ENCODE measurements at places on chromosomes 5 and 9.

DNA sequence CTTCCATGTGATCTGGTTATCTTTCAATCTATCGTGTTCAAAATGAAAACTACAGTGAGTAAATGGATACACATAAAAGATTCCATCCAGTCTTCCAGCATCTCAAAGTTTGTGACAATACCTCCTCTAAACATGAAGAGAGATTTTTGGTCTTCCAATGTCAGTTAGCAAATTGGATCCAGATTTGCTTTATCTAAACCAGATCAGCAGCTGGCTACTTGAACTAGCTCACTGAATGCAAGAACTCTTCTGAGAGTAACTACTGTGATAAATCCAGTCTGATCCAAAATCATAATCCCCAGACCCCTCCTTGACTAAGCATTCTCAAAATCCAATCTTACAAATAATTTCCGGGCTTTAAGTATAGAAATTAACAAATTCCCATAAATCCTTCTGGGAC lies 2177.9 kb upstream of the C9orf72 start:
- H3K4me3 ChIP-seq, result no peak overlapping the region
- H3K4me1 ChIP-seq, result no peaks in the 10 kb centered on the region
- no peak for DNase-seq

GRCh38 chr5:13943676-13944075 lies 812 bp downstream of the DNAH5 start:
- no peak overlapping the region for H3K4me3 ChIP-seq
- no peak overlapping the region for H3K27ac ChIP-seq
- no peaks in the 10 kb centered on the region for H3K27me3 ChIP-seq
- no peaks in the 10 kb centered on the region for H3K36me3 ChIP-seq

GRCh38 chr5:117454716-117455212 lies 880.1 kb upstream of the SEMA6A start:
- H3K4me3 ChIP-seq, result peak overlapping the region; percentile 12
- H3K27ac ChIP-seq, result no peak overlapping the region
- H3K36me3 ChIP-seq, result no peaks in the 10 kb centered on the region
- no peaks in the 10 kb centered on the region for H3K27me3 ChIP-seq

GRCh38 chr5:141787376-141787775 lies 90.8 kb downstream of the PCDH1 start:
- H3K27ac ChIP-seq, result no peak overlapping the region
- H3K27me3 ChIP-seq, result no peaks in the 10 kb centered on the region
- no peak for DNase-seq
- no peak overlapping the region for H3K4me3 ChIP-seq
- no peaks in the 10 kb centered on the region for H3K4me1 ChIP-seq

GRCh38 chr9:94084314-94084713 lies at the start of gene PTPDC1:
TSS of gene PTPDC1 (plus strand) at chr9:94084464. CDS start at chr9:94084531, 67 bp downstream.
- H3K4me1 ChIP-seq, result no peaks in the 10 kb centered on the region
- no peak within 1 kb of the TSS for H3K27ac ChIP-seq
- H3K36me3 ChIP-seq, result no peaks in the 10 kb centered on the region

GRCh38 chr5:178630951-178631350 lies 4.1 kb upstream of the CLK4 start:
- no peak overlapping the region for H3K4me3 ChIP-seq
- no peaks in the 10 kb centered on the region for H3K27me3 ChIP-seq
- no peak overlapping the region for H3K27ac ChIP-seq
- H3K36me3 ChIP-seq, result no peaks in the 10 kb centered on the region
- no peak for DNase-seq

- no peaks in the 10 kb centered on the region for H3K36me3 ChIP-seq
- no peak overlapping the region for H3K27ac ChIP-seq
- H3K4me1 ChIP-seq, result peaks cover 15% of the 10 kb centered on the region
Measured at GRCh38 chr9:130682421-130683121, 11.0 kb upstream of the EXOSC2 start.

DNA sequence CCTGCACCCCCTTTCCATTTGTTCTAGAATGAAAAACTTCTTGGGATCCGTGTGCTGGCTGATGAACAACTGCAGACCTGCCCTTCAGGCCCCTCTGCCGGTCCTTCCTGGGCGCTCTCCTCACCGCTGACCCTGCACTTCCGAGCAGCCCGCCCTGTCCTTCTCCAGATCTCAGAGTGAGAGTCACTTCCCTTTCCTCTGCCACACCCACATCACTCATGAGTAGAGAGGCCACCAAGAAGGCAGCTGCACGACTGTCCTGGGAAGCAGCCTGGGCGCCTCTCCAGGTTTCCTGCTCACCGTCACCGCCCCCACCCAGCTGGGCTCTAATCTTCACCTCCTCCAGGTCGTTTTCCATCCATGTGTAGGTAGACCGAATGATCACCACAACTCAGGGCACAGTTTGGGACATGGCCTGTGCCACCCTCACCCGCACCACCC lies 35.0 kb upstream of the NSMF start:
- no peak overlapping the region for H3K27ac ChIP-seq
- DNase-seq, result no peak
- H3K4me1 ChIP-seq, result no peaks in the 10 kb centered on the region
- H3K36me3 ChIP-seq, result no peaks in the 10 kb centered on the region

GRCh38 chr9:81145331-81145963 lies 543.9 kb downstream of the TLE1 start:
- H3K4me3 ChIP-seq, result no peak overlapping the region
- no peaks in the 10 kb centered on the region for H3K36me3 ChIP-seq
- no peaks in the 10 kb centered on the region for H3K4me1 ChIP-seq
- no peak overlapping the region for H3K27ac ChIP-seq

GRCh38 chr5:138077064-138077696 lies 6.7 kb upstream of the WNT8A start:
- no peak overlapping the region for H3K4me3 ChIP-seq
- H3K27ac ChIP-seq, result no peak overlapping the region
- no peaks in the 10 kb centered on the region for H3K4me1 ChIP-seq
- no peaks in the 10 kb centered on the region for H3K36me3 ChIP-seq

DNA sequence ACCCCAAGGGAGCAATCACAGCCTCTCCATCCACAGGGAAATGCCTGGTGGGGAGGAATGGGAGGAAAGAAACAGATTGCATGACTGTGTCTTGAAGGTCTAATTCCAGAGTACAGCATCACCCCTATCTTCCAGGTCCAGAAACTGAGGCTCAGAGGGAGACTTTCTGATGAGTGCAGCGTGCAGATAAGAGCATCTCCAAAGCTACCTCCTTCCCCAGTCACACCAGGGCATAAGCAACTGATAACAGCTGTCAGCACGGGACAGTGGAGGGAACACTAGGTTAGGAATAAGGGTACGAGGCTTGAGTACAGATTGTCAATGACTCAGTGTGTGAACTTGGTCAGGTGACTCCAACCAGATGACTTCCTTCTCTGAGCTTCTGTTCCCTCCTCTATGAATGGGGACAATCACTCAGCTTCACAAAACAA lies 126.9 kb downstream of the KCNIP1 start:
- H3K27me3 ChIP-seq, result no peaks in the 10 kb centered on the region
- DNase-seq, result no peak
- peaks cover 16% of the 10 kb centered on the region for H3K4me1 ChIP-seq
- no peaks in the 10 kb centered on the region for H3K36me3 ChIP-seq

DNA sequence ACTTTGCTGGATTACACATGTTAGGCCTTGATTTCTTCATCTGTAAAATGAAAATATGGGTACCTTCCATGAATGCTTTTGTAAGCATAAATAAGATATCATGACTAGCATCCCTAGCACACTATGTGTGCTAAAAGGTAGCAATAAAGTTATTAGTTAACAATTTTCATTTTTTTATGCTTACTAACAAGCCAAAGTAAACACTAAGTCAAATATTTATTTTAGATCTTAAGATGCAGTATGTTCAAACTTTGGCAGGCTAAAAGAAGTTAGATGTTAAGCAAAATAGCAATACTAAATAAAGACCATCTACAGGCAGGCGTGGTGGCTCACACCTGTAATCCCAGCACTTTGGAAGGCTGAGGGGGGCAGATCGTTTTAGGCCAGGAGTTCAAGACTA lies 169.1 kb downstream of the BNC2 start:
- no peaks in the 10 kb centered on the region for H3K4me1 ChIP-seq
- H3K27ac ChIP-seq, result no peak overlapping the region
- H3K36me3 ChIP-seq, result no peaks in the 10 kb centered on the region

- H3K4me3 ChIP-seq, result no peak overlapping the region
- no peak overlapping the region for H3K27ac ChIP-seq
- H3K27me3 ChIP-seq, result no peaks in the 10 kb centered on the region
- no peaks in the 10 kb centered on the region for H3K36me3 ChIP-seq
- DNase-seq, result no peak
Measured at GRCh38 chr9:127147251-127147650, 24.8 kb upstream of the ANGPTL2 start.

GRCh38 chr5:144121577-144121976 lies 48.9 kb downstream of the YIPF5 start:
- H3K4me1 ChIP-seq, result no peaks in the 10 kb centered on the region
- H3K36me3 ChIP-seq, result no peaks in the 10 kb centered on the region
- no peaks in the 10 kb centered on the region for H3K27me3 ChIP-seq
- DNase-seq, result no peak
- H3K4me3 ChIP-seq, result no peak overlapping the region
- no peak overlapping the region for H3K27ac ChIP-seq

- no peak overlapping the region for H3K27ac ChIP-seq
- no peaks in the 10 kb centered on the region for H3K27me3 ChIP-seq
- no peak overlapping the region for H3K4me3 ChIP-seq
- H3K36me3 ChIP-seq, result no peaks in the 10 kb centered on the region
- no peak for DNase-seq
- no peaks in the 10 kb centered on the region for H3K4me1 ChIP-seq
Measured at GRCh38 chr5:33273985-33274384, 166.8 kb upstream of the TARS1 start.

DNA sequence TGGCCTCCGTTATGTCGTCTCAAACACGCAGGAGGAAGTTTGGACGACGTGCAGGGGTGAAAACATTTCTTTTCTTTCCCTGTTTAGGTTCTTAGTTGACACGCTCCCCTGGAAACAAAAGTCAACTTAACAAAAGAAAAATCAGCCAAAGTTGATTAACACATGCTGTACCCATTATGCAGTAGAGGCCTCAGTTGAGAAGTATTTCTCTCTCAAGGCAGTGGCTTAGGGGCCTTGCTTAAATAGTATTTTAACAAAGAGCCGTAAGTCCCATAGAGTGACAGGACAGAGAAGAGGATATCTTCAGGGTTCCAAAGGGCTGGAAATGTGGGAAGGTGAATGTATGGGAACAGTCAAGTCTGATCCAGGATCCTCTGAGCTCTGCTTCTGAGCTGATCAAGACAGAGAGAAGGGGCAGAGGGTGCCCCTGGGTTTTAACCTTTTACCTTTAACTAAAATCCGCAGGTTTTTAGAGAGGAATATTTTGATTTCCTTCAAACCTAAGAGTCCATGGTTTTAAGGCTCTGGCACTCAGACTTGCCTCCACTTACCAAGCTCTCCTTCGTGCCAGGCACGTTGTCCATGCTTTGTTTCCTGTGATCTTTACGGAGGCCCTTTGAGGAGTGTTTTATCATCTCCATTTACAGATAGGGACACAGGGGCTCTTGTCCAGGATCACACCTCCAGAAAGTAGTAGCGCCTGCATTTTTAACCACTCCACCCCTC lies 629 bp upstream of the CD74 start:
- peaks cover 4% of the 10 kb centered on the region for H3K36me3 ChIP-seq
- H3K27me3 ChIP-seq, result no peaks in the 10 kb centered on the region
- H3K4me3 ChIP-seq, result peak overlapping the region; percentile 1
- H3K27ac ChIP-seq, result peak overlapping the region; percentile 98
- no peak for DNase-seq
- peaks cover 64% of the 10 kb centered on the region for H3K4me1 ChIP-seq
